Right cardiac atrium (tissue), 5 donors: ENCODE measurements at places on chromosomes 3 and 15. TPM values are rescaled to one million over a fixed set of nuclear protein-coding genes. Genes with fewer than 3 reads are reported as not detected.
A peak's percentile ranks its signal among the peaks of the same experiment; 100 is the strongest.

- DNase-seq: no peak
Observed at GRCh38 chr3:59386165-59386564, 336.3 kb upstream of the CFAP20DC start.

- DNase-seq: no peak
Observed at GRCh38 chr3:69547461-69547880, 161.6 kb upstream of the FRMD4B start.

- no peak for DNase-seq
Observed at GRCh38 chr15:44340410-44340809, 51.9 kb downstream of the GOLM2 start.

- DNase-seq: no peak
Observed at GRCh38 chr3:195546130-195546560, 3.0 kb upstream of the PPP1R2 start.

DNA sequence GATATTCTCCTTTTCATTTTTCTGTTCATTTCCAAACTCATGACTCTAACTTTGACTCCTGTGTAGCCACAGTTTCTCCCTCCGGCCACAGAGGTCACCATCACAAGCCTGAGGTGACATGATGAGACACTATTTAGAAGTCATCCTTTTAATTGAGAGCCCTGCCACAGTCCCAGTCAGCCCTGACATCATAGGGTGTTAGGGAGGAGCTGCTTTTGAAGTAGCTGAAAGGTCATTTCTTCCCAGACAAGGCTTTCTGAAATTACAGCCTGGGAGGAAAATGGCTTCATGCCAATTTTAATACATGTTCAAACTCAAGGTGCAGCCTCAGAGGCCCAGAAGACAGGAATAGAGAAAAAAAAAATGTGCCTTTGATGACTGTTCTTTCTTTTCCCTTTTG is 532.8 kb upstream of the TGFBR2 start:
- no peak for DNase-seq

- peak; percentile 49 for DNase-seq
Observed at GRCh38 chr15:89652666-89653065, 2.6 kb downstream of the KIF7 start.

GRCh38 chr15:93438310-93438709 is 349.3 kb upstream of the RGMA start:
- DNase-seq: no peak

GRCh38 chr15:69648212-69648611 is 195.6 kb downstream of the RPLP1 start:
- no peak for DNase-seq

GRCh38 chr15:60969658-60970057 is 259.4 kb downstream of the RORA start:
- no peak for DNase-seq

DNA sequence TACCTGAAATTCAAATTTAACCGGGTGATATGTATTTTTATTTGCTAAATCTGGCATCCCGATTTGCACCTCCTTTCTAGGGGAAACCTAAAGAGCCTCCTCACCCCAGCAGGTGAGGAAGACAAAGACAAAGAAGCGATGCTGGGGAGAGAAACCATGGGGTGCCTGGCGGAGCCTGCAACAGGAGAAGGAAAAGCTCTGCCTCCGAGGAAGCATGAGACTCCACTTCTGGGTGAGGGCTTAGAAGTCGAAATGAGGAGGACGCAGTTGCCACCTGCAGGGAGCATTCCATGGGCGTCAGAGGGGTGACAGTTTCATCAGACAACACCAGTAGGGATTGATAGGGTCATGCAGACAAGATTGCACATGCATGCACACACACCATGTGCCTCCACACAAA is 30.5 kb upstream of the LYZL4 start:
- DNase-seq: no peak

DNA sequence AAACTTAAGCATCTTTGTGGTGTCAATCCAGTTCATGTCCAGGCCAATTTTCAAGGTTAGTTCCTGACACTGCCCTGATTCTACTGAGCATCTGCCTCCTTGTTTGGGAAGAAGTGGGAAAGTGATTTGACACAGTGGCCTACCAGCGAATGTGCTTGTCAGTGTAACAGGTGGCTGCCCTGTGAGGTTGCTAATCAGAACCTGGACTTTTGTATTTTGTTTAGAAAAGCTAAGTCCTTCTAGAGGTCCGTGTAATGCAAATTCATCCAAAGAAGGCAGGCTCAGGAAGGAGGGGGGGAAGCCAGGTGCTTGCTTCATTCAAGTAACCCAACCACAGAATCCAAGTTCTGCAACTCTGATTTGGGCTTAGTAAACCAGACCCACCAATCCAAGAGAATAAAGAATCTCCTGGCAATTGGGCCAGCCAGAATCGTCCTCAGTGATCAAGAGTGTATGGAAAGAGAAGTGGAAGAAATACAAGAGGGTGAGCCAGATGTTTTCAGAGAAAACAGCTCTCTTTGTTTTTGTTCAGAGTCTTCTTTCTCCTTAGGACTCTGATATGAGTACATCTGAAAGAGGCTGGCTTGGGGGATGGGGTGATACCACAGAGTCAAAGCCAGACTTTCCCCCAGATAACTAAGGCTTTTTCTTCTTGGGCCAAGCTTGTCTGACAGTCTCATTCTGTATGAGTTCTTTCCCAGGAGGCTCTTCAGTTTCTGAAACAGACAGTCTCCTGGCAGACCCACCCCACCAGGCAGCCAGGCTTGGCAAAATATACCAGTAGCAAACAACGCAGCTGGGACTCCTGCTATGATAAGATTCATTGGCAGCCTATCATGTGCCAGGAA is 508.9 kb upstream of the TBL1XR1 start:
- peak; percentile 69 for DNase-seq

GRCh38 chr3:8319935-8320634 is 181.5 kb upstream of the LMCD1 start:
- DNase-seq: no peak

DNA sequence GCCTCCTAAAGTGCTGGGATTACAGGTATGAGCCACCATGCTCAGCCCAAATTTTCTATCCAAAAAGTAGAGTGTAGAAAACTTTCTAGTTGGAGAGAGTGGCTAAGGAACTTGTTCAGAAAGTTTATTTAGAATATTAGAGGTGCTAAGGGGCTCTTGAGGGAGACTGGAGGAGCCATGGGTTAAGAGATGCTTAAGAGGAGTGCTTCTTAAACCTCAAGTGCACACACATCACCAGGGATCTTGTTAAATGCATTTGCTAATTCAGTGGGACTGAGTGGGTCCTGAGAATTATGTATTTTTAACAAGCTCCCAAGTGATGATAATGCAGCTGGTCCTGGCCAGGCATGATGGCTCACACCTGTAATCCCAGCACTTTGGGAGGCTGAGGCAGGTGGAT is 29.7 kb upstream of the SLMAP start:
- DNase-seq: no peak

- DNase-seq: no peak
Observed at GRCh38 chr3:38227989-38228388, 37.6 kb upstream of the SLC22A13 start.

DNA sequence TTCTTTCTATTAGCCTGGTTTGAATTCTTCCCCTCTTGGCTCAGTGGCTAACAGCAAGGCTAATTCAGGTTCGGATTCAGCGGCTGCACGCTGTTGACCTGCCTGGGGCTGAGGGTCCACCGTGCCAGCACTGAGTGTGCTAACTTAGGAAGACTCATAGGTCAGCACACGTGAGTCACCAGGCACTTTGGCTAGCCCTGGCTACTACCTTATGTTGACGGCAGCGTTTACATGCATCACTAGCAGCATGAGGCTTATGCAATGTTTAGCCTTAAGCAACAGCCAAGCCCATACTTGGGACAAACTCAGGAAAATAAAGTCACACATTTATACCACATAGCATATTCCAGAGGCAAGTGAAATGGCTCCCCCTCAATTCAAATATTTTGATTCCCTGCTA is 137.7 kb downstream of the RAB11A start:
- no peak for DNase-seq

DNA sequence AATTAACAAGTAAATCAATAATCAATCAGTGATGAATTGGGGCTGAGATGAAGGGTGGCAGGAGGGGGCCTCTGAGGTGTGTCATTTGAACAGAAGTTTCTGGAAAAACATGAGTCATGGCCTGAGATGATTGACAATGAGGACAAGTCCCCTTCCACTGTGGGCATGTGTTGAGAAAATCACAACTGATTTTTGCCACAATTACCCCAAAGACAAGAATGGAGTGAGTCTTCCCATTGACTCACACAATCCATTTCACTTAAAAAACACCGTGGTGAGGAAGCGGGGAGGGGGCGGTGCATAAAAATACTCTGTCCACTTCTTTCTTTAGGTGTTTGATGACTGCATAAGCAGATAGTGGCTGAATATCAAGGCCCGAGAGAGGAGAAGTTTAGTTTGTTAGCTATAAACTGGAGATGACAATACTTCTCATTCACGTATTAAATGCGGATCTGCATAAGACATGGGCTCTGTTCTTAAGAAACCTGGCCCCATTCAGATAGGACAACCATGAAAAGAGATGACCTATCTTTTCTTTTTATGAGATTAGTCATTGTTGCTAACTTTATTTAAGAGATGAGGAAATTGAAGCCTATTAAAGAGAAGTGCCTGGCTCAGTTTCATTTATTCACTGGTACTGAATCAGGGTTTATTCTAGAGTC is 34.7 kb downstream of the SHC4 start:
- DNase-seq: no peak

DNA sequence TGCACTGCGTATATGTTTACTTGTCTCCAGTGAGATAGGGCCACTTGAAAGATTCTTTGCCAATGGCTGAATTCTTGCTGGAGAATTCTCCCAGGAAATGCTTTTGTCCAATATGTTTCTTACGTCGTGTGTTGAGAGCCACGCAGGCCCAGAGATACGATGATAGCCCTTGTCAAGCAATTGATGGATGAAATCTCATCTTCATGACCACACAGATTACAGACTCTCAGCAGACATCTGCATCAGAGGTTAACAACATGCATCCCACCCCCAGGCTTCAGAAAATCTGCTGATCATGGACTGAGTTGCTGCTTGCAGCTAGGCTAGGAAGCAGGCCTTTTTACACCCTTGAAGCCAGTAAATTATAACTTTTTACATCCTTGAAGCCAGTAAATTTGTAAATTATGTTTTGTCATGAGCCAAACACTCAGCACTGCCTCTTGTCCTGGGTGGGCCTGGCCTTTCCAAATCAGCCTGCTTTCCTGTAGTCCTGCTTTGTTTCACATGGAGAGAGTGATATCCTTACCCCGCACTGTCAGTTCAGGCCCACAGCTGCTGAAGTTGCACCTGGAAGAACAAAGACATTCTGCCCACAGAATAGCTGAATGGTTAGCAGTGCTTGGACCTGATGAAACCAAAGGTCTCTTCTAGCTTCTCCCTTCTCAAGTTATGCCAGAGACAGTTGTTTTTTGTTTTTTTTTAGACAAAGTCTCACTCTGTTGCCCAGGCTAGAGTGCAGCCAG is 84.4 kb downstream of the GPR156 start:
- DNase-seq: no peak

- DNase-seq: no peak
Observed at GRCh38 chr3:19769694-19770093, 164.3 kb downstream of the EFHB start.

DNA sequence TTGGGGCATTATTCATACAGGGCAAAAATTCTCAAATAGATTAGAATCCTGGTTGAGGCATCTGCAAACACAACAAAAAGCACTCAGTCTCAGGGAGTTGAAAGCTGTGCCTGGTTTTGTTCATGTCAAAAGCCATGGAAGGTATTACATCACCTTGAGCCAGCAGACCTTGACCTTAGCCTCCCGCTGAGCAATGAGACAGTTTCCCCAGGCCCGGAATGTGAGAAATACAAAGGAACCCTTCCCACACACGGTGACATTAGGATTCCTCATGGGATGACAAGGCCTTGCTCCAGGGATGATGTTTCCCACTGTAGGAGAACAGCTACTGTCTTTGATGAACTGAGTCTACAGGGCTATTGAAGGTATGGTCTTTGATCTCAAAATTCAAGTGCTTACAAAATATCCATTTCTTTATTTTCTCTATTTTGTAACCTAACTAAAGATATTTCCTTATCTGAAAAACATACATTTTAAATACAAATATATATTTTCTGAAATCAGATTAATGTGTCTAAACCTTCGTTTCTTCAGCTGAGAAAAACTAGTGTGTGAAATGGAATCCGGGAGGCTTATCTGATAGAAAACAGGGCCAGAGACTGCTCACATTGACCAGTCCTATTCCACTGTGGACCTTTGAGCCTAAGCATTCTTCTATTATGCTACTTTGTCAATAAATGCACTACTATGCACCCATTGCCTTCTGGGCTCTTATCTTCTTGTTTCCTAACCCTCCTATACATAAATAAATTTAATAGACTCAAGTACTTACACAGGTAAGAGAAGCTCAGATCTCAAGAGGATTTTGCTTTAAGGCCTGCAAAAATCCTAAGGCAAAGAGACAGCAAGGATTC is 298.2 kb downstream of the KBTBD8 start:
- DNase-seq: no peak

DNA sequence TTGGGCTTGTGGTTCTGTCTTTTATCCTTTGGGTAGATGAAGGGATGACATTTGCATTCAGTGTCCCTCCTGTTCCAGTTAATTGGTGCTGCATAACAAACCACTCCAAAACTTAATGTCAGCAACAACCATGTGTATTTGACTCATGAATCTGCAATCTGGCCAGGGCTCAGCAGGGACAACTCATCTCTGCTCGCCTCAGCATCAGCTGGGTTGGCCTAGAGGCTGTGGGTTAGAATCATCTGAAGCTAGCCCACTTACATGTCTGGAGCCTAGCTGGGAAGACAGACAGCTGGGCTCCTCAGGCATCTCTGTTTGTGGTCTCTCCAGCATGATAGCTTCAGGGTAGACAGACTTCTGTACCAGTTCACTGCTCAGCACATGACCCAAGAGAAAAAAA is 92.0 kb downstream of the TMEM108 start:
- no peak for DNase-seq

GRCh38 chr3:31880020-31880419 is 101.0 kb downstream of the OSBPL10 start:
- DNase-seq: no peak

- peak; percentile 90 for DNase-seq
Observed at GRCh38 chr3:184371570-184372018, 6.4 kb downstream of the THPO start.

FOXB1 gene
- not detected for total RNA-seq

SEMA3B gene
- 19.2 TPM for total RNA-seq

FBXW12 gene
- total RNA-seq: not detected

ECE2 gene
- total RNA-seq: 1.2 TPM

DNAH1 gene
- total RNA-seq: 3.0 TPM

SPATA12 gene
- not detected for total RNA-seq

SLC22A13 gene
- total RNA-seq: 0.18 TPM

GOLGA6D gene
- not detected for total RNA-seq

CLDN16 gene
- not detected for total RNA-seq
